ENCODE measurements at places on chromosomes 6 and 20. TPM values are rescaled to one million over a fixed set of nuclear protein-coding genes. Genes with fewer than 3 reads are reported as not detected.

DNA sequence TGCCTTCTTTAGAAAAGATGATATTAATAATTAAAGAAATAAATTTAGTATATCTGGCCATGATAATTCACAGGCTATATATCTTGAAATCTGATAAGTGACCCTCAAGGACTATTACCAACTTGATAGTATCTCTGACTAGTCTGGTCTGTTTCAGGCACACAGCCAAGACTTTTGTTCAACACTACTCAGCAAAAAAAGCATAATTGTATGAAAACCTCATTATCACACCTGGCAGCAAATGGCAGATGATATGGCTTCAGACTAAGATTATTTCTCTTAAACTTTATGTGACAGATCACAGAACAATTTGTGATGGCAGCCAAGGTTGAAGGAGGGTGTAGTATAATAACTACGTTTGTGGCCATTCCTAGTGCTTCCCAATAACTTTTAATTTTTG, 114.7 kb downstream of the RWDD2A start:
- no peaks in the 10 kb centered on the region for H3K4me1 ChIP-seq
- H3K4me3 ChIP-seq: no peak overlapping the region
- H3K27ac ChIP-seq: no peak overlapping the region
- DNase-seq: no peak

DNA sequence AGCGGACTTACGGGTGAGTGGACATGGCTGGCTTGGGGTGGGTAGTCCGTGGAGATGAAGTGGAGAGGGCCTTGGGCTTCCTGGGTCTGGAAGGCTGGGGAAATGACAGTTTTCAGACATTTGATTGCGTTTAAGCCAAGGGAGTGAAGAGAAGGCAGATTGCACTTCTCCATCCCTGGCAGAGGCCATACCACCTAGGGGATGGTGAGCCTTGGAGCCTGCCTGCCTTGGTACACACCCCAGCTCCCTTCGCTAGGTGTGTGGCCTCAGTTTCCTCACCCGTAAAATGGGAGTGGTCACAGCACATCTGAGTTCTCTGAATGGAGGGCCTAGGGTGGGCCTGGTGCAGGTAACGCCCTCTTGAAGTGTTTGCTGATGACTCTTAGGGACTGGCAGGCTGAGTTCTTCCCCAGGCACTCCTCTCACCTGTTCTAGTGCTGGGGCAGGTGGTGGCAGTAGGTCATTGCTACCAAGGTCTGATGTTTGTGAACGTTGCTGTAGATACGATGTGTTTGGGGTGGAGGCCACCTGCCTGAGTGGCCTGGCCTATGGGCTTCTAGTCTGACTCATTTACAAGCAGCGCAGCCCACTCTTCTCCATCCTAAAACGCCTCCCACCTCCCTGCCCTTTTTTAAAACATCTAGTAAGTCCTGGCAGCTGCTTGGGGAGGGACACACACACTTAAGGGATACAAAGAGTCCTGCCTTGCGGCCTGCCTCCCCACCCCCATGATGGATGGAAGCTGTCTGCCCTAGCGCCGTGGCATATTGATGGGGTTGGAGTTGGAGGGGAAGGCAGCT, 2.3 kb downstream of the RBM38 start:
- no peaks in the 10 kb centered on the region for H3K36me3 ChIP-seq
- peaks cover 12% of the 10 kb centered on the region for H3K4me1 ChIP-seq
- no peak overlapping the region for H3K27ac ChIP-seq
- no peak overlapping the region for H3K4me3 ChIP-seq

The MAN1A1 gene
- total RNA-seq: 13.3 TPM

The MYL9 gene
- 13.3 TPM for total RNA-seq

The WFDC10B gene
- total RNA-seq: not detected

Data from PC-9 (cell line).